Panc1 (cell line): ENCODE measurements at places on chromosomes 12 and 14.

DNA sequence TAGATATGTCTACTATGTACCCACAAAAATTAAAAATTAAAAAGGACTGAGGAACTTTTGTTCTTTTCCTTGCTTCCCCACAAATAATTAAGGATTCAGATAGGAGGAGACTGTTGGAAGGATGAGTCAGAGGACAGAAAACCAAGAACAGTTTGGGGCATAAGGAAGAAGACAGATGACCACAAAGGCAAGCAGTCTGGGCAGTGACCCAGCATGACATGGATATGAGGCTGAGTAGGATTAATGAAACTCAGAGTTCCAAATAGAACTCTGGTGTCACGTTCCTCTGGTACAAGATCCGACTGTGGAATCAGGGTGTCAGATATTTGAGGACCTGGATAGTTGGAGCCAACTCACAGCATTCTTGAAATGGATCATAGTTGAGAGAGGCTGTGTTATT, 89.3 kb upstream of the SLC38A4 start:
- no peak for DNase-seq

DNA sequence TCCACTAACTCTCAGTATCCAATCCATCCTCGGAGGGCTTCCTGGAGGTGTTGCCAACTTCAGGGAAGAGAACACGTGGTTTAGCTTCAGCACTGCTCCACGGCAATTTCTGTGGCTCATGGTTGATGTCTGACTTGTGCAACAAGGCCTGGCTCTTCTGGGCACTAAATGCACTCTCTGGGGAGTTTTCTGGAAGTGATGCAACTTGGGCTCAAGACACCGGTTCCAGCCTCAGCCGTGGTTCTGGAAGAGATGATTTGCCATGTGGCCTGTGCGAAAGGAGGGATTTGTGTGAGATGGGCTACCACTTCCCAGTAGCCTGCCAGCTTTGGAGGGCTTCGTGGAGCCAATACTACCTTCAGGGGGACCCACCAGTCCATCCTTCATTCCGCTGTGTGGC, 118.6 kb upstream of the RTL1 start:
- no peak for DNase-seq

DNA sequence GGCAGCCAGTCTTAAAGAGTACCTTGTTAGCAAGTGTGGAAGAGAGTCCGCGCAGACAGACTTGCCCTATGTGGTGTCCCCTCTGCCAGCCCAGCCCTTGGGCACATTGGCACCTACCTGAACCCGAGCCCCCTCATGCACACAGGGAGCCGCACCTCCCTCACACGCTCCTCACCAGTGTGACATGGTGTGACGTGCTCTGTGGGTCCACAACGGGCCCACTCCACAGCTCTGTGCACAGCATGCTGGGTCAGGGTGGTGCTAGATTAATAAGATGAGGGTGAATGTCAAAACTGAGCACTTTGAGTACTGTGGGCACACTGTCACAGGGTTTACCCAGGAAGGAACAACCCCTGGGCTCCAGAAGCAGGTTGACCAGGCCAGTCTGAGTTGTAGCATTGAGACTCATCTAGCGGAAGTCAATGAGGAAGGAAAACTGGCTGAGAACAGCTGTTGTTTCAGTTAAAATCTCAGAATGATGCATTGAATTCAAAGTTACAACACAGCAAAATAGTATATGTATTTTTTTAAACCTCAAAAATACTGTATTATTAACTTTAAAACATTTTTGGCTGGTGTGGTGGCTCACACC, 53.4 kb upstream of the AMN start:
- DNase-seq: no peak

DNA sequence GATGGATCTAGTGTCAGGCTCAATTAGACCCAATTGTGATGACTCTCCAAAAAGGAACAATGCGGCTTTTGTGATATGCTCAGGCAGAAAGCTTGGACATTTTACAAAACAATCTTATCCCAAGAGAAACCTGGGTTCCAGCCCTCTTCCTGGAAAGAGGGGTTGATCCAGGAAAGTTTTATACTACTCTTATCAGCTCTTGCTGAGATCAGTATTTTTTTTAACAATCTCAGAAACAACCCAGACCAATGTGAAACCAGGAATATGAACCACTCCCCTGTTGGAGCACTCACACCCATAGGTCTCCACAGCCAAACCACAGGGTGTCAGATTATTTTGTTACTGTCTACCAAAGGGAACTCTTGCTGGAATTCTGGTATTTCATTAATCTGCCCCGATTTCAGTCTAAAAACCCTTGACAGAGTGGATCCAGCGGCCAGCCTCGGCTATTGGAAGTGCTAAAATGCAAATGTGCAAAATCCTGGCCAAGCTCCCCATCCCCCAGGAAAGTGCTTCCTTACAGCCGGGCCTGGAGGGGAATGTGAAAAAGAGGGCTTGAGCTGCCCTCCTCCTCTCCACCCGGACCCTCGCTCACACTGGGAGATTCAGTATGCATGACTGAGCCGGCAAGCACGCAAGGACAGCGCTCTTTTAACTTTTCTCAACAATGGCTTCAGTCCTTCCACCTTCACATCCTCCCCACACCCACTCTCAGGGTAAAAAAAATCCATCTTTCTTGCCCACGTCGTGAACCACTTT, 4.0 kb downstream of the FBXL14 start:
- no peak for DNase-seq
